ENCODE measurements at places on chromosomes 7 and 10.

GRCh38 chr10:69845574-69846292 lies 44.0 kb downstream of the COL13A1 start:
- DNase-seq = peak; percentile 67

- peak; percentile 52 for DNase-seq
Measured at GRCh38 chr10:30576641-30577040, 52.9 kb downstream of the LYZL2 start.

DNA sequence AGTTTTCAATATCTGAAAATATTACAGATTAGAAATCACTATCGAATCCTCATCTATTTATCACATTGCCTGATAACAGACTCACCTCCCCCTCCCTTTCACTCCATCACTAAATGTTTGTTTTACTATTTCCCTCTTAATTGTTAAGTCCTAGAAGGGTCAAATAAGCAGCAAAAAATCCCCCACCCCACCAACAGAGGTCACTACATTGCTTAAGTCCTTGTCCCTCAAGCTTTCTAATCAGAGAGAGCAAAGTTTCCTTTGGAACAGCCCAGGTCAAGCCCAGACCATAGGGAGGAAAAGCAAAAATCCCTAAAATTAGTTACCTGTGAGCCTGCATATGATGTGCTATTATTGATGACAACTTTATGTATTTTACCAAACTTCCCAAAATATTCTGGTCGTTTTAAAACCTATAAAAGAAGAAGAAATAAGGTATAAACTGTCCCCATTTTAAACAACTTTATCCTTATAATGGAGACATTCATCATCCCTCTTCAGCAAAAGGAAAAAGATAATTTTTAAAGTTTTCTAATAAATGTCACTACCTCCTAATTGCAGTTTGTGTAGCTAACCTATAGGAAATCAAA lies 95.0 kb downstream of the CNOT4 start:
- DNase-seq = no peak

- DNase-seq = no peak
Measured at GRCh38 chr10:119469846-119470245, 72.7 kb downstream of the RGS10 start.

- peak; percentile 73 for DNase-seq
Measured at GRCh38 chr10:11874568-11875493, 51.7 kb downstream of the PROSER2 start.

- no peak for DNase-seq
Measured at GRCh38 chr7:43615558-43616145, 32.7 kb downstream of the STK17A start.

DNA sequence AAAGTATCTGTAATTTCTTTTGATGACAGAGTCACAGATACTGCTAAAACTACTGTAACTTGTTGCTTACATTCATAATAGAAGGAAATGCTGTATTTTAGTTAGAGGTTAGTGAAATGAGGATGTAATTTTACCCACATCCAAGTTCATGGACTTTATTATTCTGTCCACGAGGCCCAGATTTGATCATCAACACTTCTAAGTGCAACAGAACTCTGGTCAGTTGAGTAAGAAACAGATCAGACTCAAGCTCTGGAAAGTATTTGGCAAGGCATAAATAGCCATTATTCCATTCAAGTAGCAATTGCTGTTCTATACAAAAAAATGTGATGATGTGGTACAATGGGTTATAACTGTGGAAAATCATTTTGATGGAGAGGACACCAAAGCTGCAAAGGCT lies 22.3 kb downstream of the ACADSB start:
- no peak for DNase-seq

DNA sequence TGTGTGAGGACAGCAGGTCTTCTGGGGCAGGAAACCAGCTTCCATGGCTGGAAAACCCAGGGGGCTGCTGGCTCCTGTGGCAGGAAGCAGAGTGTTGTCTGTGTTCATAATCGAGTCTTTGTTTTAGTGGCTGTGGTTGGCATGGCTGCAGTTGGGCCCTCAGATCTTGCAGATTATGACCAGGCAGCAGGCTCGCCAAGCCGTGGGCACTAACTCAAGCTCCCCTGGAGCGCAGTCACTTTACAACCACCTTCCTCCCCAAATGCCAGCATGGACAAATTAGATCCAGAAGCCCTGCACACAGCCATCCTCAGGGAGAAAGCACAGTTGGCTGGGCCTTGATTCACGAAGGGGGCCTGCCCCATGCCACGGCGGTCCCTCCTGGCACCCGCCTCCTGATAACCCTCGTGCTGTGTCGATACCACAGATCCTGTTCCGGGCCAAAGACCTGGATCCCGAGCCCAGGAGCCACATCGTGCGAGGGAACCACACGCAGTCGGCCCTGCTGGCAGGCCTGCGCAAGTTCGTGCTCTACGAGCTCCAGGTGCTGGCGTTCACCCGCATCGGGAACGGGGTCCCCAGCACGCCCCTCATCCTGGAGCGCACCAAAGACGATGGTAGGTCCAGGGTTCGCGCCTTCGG lies 552.5 kb upstream of the FOXK1 start:
- DNase-seq = no peak

DNA sequence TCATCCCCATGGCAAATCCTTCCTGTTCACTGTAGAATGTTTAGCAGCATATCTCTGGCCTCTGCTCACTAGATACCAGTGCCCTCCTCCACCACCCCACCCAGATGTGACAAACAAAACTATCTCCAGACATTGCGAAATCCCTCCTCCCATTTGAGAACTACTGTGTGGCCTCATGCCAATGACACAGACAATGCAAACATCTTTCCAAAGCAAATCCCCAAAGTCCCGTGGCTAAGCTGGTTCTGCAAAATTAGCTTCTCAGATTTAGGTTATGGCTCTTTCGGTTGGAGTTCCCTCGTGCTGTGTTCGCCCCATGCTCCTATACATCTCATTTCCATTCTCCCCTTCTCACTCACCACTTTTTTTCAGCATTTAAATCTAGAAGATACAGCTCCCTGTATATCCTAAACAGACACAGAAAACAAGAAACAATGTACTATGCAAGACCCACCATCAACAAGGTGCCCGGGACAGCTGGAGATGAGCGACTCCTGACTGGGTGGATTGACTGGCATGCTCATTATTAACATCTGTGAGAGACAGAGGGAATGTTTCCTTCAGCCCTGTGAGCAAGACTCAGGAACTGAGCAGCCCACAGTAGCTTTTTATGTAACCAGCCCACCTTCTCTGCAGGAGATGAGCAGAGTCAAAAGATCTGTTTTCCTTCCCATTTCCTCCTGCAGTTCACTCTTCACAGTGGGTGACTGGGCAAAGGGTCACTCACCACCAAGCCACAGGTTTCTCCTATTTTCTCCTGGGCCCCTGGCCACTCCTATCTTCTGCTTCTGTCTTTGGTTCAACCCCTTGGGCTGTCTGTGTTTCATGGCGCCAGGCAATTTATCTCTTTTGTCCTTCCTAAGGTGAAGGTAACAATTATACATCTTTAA lies 225.7 kb upstream of the AOAH start:
- DNase-seq = no peak

DNA sequence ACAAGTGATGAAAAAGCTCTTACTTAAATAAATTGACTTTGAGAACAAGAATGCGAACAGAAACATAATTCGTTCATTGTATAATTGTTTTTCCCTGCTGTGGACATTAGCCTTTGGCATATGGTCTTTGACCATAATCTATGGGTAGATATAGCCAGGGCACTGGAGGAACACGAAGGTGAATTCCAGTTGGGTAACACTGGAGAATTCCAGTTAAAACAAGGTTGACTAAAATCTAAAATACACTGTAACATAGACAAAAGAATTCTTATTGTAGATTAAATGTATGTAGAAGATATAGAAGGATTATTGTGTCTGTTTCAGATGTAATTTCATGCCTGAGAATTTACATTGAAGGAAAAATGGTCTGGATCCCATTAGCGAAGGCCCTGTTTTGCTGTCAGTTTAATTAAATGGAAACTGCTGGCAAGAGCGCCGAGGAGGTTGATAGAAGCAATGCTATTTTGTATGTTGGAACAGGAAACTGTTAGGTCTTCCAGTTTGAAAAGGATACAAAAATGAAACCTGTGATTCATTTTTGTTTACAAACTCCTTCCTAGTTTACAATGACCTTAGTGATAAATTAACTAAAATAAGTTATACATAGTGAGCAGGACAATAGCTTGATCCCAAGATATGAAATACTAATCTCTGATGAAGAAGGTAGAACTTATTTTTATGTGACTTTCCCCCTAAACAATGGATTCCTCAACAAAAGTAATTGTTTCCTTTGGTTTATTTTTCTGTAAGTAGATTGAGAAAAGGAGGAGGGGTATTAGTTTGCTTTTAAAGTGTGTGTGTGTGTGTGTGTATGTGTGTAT lies 68.9 kb downstream of the ARID5B start:
- no peak for DNase-seq

GRCh38 chr7:50695026-50695425 lies 87.7 kb downstream of the GRB10 start:
- DNase-seq = no peak

- no peak for DNase-seq
Measured at GRCh38 chr10:37801557-37801956, 55.9 kb downstream of the ZNF248 start.

- no peak for DNase-seq
Measured at GRCh38 chr10:71889388-71889987, 38.4 kb upstream of the PSAP start.

DNA sequence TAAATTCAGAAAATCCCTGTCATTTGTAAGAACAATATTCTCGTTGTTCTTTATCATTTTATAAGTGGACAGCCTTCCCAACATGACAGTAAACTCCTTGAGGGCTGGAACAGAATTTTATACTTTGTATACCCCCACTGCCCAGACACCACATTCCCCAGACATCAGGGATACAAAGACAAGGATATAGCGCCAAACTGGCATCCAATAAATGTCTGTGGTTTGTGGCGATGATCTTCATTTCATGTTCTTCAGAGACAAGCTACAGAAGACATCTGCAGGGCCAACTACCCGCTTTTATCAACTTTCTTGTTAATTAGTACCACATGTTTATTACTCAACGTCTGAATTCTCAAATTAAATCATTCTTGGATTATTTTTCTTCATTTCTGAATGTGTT lies 155.9 kb downstream of the ATE1 start:
- DNase-seq = no peak

DNA sequence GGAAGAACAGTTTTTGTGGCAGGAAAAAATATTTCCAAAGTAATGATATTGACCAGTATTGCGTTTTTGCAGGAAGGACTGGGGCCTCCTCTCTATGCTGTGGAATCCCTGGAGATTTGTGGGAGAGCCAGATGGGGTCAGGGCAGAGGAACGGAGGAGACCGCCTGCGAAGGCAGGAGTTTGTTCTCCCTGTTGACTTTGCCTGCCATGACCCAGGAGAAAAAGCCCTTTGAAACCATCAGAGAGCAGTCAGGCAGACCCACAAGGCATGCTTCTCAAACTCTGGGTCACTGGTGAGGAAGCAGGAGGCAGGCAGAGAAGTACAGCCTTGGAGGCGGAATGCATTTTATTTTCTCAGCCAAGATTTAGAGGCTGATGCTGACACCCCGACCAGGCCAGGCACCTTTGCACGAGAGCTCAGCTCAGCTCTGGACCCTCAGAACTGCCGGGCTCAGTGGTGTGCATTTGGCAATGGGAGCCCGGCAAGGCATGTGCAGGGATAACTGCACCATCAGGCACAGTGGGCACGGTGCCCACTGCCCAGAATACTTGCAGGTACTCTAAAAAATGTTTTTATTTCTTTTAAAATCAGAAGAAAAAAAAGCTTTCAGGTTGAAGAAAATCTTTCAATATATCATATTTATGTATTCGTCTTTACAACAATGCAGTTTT lies 410.4 kb downstream of the RPS24 start:
- DNase-seq = peak; percentile 19

DNA sequence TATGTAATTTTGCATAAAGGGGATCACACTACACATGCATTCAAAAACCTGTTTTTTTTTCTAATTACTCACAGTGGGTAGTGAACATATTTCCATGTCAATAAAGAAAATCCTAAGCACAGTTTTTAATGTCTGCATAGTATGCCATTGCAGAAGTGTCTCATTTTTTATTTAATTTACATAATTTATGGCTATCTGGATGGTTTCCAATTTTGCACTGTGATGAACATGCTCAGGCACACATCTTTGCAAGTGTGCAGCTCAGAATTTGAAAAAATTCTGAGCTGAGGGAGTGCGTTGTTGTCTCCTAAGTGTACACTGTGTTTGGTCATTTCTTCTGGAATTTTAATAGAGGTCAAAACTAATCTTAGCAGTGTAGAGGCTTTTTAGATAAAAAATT lies 2.2 kb downstream of the NPFFR1 start:
- DNase-seq = no peak

DNA sequence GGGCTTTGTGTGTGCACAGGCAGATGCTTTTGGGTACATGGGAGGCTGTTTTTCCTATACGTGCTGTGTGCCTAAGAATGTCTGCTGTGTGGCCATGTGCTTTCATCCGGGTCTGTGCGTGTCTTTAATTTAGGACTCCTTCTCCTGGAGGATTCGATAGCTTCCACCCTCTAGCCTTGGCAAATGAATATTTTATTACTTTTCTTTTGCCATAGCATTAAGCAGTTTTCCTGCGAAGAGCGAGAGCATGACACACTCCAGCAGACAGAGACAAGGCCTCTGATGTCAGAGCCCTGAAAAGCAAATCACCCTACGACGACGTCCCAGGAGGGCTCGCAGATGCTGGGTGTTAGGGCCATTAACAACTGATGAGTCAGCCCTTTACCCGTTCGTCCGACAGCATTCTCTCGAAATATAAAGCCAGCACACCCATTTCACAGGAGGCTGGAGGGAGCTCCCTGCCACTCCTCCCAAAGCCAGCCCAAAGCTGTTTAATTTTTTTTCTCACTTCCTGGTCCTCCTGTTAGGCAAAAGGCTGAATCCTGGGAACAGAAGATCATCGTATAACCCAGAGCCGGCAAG lies 311.3 kb upstream of the ZMIZ1 start:
- no peak for DNase-seq

DNA sequence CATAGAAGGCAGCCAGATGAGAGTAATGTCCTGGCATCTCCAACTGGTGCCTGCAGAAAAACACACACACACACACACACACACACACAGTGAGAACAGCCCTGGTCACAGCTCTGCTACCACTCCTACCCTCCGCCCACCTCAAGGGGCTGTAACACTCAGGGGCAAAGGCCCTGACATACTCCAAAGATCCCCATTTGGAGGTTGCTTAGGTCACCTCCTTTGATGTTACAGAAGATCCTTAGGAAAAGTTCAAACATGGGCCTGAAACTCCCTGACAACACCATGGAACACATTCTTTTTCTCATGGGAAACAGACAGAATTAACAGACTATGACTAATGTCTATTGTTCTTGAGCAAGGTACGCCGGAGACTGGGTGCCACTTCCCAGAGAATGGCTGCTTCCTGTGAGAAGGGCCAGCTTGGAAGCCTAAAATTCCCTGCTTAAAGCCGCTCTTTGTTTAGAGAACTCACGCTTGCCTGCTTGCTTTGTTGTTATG lies 27.7 kb downstream of the DENND11 start:
- no peak for DNase-seq

DNA sequence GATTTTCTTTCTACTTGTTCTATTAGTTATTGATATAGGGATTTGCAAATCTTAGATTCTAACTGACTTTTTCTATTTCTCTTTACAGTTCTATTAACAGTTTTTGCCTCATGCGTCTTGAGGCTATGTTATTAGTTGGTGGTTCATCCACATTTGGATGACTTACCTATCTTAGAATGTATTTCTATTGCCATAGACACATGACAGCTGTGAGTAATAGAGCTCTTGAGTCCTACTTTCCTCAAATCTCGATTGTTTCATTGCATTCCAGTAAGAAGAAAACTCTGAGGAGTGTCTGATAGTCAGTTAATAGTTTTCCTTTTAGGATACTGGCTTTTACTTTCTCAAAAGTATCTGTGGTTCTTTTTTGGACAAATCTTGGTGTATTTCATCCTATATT lies 241.4 kb upstream of the ZNF32 start:
- DNase-seq = no peak

Measured in right forelimb (tissue), 1 donor.